Progenitor cell of endocrine pancreas (in vitro differentiated cells): ENCODE measurements at places on chromosomes 3 and 15. TPM values are rescaled to one million over a fixed set of nuclear protein-coding genes. Genes with fewer than 3 reads are reported as not detected.

BOC gene
- 10.8 and 14.2 TPM in 2 replicates for total RNA-seq

- no peak for DNase-seq
These were observed 63.9 kb downstream of the TNFAIP8L3 start for GRCh38 chr15:51030649-51031316.

- no peak for DNase-seq
These were observed 103.3 kb downstream of the PCCB start for GRCh38 chr3:136353461-136353860.

IGDCC3 gene
- 125 and 138 TPM in 2 replicates for total RNA-seq

GRCh38 chr15:30962659-30963058 is 28.8 kb downstream of the MTMR10 start:
- no peak for DNase-seq

- DNase-seq: no peak
These were observed 9.7 kb upstream of the EIF1B start for GRCh38 chr3:40299721-40300335.

DNA sequence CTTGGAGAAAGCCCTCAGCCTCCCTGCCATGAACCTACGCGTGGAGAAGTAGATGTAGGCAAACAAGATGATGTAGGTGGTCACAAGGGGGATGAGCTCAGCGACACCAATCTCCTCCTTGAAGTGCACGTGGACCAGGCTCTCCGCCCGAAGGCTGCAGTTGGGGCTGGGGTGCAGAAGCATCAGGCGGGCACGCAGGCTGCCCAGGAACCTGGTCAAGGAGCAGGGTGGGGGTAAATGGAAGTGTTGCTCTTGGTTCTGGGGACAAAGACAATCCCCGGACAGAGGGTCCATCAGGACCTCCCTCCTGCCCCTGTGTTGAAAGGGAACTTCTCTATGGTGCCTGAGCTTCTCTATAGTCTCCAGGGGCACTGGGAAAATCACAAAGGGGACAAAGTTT is 45.1 kb downstream of the PTPN23 start:
- DNase-seq: no peak

GRCh38 chr3:64900617-64901521 is 213.1 kb upstream of the ADAMTS9 start:
- DNase-seq: no peak

DNA sequence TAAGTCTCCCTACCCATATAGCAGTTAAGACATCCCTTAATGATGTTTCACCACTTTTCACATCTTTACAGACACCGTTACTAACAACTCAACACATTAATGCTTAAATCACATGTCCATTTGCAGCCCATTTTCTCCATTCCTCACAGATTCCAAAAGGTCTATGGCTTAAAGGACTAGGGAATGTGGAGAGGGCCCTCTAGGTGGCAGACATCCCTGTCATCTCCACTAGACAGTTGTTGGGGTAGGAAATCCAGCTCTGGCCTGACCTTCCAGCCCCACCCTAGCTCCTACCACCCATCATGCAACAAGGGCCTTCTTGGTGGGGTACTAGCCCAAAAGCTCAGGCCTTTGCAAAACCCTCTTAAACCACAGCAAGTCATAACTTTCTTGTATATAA is 25.2 kb downstream of the CPEB1 start:
- DNase-seq: no peak

DNA sequence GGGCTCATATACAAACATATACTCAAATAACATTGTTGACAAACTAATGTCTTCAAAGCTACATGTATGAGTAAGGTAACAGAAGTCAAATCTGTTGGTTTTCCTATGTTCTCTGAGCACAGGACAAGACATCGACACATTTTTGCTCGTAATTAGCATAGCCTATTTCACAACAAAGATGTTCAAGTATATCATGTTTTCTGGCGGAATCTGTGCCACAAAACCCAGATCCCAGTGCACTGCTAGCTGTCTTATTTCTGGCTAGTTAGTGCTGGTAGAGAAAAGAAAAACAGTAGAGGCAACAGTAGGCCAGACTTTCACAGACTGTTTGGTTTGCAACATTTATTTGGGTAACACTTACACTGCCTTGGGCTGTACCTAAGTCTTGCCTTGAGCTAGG is 51.2 kb downstream of the RUBCN start:
- DNase-seq: no peak

CSPG4 gene
- 0.41 and 0.51 TPM in 2 replicates for total RNA-seq

GRCh38 chr3:162263596-162263995 is 767.0 kb downstream of the OTOL1 start:
- no peak for DNase-seq

SLC9C1 gene
- total RNA-seq: 1.5 and 2.3 TPM in 2 replicates
